ENCODE measurements at places on chromosomes 5 and 9.

DNA sequence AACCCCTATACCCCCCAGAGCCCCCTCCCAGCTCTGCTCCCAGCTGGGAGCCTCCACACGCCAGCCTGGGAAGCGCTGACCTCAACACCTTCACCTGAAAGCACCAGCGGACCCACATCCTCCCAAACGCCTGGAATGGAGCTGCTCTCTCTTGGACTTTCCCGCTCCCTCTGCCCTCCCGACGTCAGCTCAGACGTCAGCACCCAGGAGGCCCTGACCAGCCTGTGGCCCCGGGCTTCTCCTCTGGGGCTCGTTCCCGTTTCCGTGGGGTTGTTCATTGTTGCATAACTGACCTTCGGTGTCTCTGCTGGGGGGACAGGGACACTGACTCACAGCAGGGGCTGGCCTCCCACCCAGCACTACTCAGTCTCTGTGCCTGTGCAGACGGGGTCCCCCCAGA is 35.0 kb upstream of the SLC6A3 start:
- DNase-seq: no peak

DNA sequence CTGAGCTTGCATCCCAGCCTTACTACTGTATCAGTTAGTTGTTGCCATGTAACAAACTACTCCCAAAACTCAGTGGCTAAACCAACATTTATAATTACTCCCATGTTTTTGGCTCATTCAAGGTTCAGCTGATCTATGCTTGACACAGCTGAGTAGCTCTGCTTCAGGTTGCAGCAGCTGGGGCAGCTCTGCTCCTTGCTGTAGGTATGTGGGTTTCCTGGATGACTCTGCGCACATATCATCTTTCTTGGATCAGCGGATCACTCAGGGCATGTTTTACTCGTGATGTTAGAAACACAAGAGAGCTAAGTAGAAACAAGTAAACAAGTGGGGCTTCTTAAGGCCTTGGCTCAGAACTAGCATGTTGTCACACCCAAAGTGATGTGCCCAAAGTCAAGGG is 15.1 kb downstream of the TEK start:
- no peak for DNase-seq

GRCh38 chr9:15317836-15318235 is 10.8 kb upstream of the TTC39B start:
- DNase-seq: no peak

DNA sequence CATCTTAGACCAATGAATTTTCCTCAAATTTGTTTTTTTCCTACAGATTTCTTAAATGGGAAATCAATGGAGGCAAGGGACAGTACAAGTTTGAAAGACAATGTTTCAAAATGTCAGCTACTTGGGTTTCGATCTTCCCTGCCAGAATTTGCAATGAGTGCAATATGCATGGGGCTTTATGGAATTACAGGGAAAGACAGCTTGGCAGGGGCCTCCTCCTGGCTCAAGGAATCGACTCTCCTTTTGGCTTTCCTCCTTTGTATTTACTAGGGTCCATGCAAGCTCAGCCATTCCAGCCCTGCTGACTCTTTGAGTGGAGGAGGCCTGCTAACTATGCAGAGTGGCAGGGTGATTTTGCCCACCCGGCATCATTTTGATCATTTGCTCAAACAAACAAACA is 63.2 kb downstream of the MED27 start:
- DNase-seq: peak; percentile 44

- DNase-seq: no peak
Measured at GRCh38 chr5:56388229-56388985, 155.3 kb upstream of the ANKRD55 start.

DNA sequence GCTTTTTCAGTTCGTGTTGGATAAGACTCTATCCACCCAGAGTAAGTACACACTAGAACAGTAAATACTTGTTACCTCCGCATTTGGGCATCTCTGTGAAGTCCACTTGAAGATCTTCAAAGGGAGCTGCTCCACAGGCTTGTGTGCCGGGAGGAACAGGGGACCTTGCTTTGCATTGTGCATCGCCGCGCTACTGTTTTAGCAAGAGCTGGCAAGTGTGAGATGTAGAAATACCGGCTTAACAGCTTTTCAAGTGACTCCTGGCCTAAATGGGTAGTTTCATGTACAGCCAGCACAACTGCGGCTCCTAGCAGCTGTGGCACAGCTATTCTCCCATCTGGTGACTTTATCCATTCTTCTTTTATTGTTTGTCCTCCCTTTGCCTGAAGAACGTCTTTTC is 8.4 kb upstream of the ZNF354C start:
- DNase-seq: no peak

DNA sequence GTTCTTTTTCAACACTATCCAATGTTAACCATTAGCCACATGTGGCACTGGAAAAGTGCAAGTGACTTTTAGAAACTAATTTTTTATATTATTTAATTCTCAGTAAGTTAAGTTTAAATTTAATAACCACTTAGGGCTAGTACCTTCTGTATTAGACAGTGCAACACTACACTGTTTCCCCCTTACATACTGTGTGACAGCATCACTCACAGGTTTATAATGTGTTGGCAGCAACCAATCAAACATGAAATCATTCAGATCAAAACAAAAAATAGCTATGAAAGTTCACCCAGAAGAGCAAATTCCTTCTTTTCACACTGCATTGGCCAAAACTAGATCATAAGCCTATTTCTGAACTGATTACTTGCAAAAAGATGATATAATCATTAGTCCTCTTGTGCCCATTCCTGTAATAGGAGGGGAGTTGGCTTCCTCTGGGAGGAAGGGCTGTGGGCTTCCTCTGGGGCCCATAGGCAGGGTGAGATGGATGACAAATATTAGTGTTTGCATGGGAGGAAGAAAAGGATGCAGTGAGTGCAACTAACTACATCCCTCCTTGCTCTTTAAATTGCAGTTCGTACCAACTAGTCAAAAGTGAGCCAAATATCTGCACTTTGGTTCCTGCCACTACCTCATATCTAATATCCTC is 708.1 kb upstream of the RGMB start:
- DNase-seq: no peak

DNA sequence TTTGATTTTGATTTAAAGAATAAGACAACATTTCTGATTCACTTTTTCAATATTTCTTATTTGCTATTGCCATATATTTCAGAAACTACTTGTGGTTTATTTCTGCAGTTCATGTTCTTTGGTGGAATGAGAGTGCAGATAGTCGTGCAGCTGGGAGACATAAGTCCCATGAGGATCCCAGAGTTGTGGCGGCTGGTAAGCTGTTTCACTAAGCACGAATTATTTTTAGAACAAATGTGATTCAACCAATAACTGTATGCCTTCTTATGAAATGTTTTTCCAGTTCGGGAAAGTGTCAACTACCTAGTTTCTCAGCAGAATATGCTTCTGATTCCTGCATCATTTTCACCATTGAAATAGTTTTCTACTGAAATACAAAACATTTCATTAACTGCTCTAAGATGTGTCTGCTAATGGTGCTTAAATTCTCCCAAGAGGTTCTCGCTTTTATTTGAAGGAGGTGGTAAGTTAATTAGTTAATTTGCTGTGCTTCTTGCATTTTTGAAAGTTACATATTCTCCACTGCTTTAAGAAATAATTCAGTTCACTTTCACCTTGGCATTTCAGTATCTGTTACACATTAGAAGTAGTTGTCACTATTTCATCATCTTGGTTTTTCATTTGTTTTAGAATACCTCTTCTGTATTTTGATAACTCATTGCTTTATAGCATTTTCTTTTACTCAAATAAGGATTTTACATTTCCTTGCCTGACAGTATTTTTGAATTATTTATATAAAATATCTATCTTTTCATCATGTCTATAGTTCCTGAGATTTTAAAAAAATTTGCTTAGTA is 9.0 kb downstream of the NIPSNAP3B start:
- DNase-seq: no peak

- DNase-seq: peak; percentile 87
Measured at GRCh38 chr5:175059687-175060211, 335.4 kb downstream of the MSX2 start.

Measured in NCI-H524 (cell line).